ENCODE measurements at places on chromosomes 4 and X.

GRCh38 chr4:10529291-10530136 is 72.3 kb upstream of the ZNF518B start:
- no peak for DNase-seq

- no peak for DNase-seq
Observed at GRCh38 chr4:47482326-47482725, 2.7 kb upstream of the ATP10D start.

GRCh38 chrX:47224896-47225290 is 6.4 kb downstream of the CDK16 start:
- no peak for DNase-seq

- DNase-seq: no peak
Observed at GRCh38 chr4:175346376-175346775, 428.2 kb downstream of the ADAM29 start.

GRCh38 chr4:186095406-186095805 is 9.1 kb upstream of the FAM149A start:
- DNase-seq: no peak

DNA sequence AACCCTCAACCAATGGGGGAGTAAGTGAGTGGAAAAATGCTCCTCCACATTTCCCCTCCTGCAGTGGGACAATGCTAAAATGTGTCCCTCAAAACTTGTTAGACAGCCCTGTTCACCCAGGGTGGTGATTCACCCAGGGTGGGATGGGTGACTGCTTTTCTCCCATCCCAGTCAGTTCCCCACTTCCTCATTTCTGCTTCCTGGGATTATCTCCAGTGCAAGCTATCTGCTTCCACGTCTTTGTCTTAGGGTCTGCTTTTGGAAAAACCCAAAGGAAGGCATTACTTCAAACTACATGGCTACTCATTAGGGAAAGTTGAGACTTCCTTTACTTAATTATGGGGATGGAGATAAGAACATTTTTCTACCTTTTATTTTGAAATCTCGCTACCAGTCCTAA is 45.5 kb downstream of the ETNPPL start:
- DNase-seq: no peak

- no peak for DNase-seq
Observed at GRCh38 chr4:41178372-41179370, 35.7 kb downstream of the APBB2 start.

GRCh38 chrX:1609311-1609710 is 5.5 kb upstream of the ASMT start:
- DNase-seq: no peak

DNA sequence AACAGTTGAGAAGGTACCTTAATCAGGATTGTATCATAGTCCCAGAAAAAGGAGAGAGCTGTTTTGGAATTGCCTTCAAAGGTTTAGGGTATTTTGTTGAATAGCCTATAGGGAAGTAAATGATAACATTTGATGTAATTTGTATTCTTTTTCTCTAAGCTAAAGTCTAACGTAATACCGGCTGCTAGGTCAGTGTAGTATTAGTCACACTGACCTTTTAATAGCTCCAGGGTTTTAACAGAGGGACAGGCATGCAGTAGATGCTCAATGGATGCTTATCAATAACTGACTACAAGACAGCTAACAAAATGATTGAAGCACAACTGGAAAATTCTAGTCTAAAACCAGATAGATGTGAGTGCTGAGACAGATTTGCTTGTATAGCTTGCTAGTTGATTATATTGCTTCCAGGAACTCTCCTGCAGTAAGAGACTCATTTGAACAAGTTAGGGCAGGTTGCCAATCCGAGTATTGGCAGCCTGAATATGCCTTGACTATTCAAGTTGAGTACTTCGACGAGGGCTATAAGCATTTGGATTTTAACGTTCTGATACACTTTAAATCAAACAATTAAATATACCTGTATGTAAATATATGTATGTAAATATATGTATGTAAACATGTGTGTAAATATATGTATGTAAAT is 16.5 kb upstream of the PNPLA4 start:
- DNase-seq: peak; percentile 21

- no peak for DNase-seq
Observed at GRCh38 chr4:125975861-125976397, 661.2 kb downstream of the FAT4 start.

- peak; percentile 35 for DNase-seq
Observed at GRCh38 chr4:40924096-40924792, 174.5 kb downstream of the NSUN7 start.

- DNase-seq: peak; percentile 38
Observed at GRCh38 chr4:124713185-124713592, 657 bp upstream of the ANKRD50 start.

- no peak for DNase-seq
Observed at GRCh38 chr4:96102541-96103026, 262.7 kb downstream of the PDHA2 start.

DNA sequence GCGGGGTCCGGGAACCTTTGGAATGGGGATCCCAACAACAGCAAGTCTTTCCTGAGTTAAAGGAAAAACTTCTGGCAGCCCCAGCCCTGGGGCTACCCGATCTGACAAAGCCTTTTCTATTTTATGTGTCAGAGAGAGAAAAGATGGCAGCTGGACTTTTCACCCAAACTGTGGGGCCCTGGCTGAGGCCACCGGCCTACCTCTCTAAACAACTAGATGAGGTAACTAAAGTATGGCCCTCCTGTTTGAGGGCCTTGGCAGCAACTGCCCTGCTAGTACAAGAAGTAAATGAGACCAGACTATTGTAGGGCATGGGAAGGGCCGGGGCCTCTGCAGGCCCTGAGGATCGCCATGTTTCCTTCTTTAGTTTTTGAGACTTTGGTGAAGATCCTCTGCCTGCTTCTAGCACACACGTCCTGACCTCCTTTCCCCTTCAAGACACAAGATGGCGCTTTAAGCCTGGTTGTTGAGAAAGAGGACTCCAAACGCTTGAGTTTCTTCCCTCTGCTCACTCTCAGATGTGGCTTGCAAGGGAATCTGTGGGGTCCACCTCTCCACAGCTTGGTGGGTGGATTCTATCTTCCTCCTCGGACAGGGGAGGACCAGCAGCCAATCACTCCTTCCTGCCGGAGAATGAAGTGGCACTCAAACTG is 18.5 kb upstream of the DRD5 start:
- peak; percentile 70 for DNase-seq

GRCh38 chr4:156764145-156764544 is 207.5 kb downstream of the PDGFC start:
- no peak for DNase-seq

DNA sequence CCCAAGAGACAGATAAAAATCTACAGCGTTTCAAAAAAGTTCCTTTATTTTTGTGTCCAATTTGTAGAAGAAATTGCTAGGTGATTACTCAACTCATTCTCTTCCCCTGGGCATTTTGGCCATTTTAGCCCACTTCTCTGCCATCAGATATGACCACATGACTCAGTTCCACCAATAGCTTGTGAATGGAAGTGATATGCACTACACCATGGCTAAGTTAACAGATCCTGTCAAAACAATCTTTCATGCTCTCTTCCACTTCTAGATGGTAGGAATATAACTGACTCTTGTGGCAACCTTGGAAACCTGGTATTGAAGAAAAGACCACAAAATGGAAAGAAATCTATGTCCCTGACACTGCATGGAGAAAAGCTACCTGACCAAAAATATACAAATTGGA is 26.2 kb upstream of the FREM3 start:
- DNase-seq: no peak

DNA sequence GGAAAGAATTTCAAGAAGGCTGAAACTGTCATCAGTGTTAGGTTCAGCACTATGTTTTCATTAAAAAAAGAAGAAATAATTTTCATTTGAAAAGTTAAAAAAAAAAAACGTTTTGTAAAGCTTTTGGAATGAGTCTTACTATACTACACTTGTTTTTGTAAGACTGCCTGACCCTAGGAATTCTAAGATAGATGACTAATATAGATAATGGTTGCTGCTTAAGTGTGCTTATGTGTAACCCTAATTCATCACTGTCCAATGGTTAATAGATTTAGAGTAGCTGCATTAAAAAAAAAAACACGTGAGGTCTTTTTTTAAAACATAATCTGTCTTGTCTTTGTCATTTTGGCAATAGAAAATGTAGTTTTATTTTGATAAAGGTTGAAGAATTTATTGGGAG is 323.2 kb downstream of the IL1RAPL1 start:
- DNase-seq: no peak

DNA sequence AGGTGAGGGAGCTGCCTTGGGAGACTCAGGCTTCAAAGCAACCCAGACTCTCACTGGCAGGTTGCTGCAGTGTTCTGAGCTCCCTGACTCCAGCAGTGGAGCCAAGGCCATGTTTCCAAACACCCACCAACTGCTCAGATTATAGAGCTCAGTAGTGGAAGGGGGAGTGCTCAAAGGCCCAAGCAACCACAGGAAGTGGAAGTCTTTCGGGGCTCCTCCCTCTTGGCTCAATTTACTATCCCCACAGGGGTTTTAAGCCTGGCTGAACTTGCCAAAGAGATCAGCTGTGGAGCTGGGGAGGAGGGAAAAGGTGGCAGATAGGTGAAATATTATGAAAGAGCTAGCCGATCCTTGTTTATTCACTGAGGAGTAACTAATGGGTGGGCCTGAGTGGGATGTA is 82.5 kb downstream of the HPRT1 start:
- DNase-seq: peak; percentile 26

- DNase-seq: no peak
Observed at GRCh38 chrX:48834383-48834709, 1.1 kb downstream of the PCSK1N start.

- DNase-seq: no peak
Observed at GRCh38 chr4:163448540-163449203, 24.9 kb downstream of the TKTL2 start.

DNA sequence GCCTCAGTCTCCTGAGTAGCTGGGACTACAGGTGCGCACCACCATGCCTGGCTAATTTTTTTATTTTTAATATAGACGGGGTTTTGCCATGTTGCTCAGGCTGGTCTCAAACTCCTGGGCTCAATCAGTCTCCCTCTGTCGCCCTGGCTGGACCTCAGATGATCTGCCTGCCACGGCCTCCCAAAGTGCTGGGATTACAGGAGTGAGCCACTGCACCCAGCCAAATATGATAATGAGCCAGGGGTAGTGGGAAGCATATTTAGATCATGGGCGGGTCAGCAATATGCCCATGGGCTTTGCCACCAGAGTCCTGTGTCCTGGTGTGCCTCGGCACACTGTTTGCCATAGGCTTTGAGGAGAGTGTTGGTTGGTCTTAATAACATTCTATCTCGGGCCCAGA is 71.8 kb downstream of the FAM193A start:
- DNase-seq: no peak

DNA sequence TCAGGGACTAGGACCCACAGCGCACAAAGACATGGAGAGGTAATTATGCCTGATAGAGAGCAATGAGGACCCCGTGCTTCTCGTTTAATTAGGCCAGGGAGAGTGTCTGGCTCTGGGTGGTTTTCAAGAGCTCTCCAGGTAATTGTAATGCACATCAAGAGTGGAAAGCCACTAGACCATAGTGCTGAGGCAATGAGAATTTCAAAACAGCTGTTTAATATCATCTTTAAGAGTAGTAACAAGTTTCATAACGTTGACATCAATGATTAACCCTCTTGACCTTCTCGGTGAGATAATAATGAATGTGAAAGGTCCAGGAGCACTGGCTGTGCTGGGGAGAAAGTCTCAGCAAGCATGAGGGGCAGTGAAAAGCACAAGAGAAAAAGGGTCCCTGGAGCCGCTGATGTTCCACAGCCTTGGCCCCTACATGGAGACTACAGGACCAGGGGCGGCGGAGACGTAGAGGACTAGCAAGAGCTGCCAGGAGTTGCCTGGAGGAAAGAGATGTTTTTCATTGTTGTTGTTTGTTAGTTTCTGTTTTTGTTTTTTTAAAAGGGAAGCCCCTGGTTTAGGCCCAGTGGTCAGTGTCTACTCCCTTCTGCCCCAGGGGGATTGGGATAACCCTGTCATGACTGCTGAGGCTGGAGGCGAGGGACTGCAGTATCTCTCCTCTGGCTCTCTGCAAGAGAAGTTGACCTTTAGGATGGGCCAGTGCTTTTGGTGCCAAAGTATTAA is 14.8 kb upstream of the CXCR3 start:
- DNase-seq: peak; percentile 64

DNA sequence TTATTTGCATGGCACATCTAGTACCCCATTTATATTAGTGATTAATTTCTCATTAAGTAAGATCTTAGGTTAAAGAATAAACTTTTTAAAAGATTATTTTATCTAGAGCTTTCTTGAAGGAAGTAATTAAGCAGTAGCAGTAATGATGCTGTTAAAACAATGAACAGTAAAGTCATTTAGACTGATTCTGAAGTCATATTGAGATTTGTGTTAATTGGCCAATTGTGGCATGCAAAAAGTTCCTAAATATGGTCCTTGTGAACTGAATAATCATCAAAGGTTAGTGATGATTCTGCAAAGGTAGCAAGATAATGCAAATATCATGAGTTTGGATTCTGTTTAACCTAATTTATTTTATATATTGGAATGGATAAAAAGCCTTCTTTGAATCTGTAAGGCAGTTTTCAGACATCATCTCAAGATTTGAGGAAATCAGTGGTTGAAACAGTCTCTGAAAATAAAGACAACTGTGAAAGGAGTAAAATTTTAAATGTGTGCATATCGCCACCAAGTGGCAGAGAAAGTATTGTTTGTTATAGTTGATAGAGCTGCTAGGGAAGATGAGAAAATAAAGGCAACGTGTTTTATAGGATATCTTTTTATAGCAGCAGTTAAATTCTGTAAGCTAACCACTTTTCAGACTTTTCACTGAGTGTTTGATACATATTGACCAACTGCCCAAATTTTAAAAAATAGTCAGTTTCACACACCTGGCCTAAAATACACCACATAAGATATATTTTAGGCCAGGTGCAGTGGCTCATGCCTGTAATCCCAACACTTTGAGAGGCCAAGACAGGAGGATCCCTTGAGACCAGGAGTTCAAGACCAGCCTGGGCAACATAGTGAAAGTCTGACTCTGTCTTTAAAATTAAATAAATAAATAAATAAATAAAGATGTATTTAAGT is 79.6 kb downstream of the CCKAR start:
- DNase-seq: peak; percentile 31

- no peak for DNase-seq
Observed at GRCh38 chrX:113059714-113060113, 219.1 kb upstream of the AMOT start.

GRCh38 chr4:6189511-6189910 is 10.8 kb downstream of the JAKMIP1 start:
- DNase-seq: no peak

DNA sequence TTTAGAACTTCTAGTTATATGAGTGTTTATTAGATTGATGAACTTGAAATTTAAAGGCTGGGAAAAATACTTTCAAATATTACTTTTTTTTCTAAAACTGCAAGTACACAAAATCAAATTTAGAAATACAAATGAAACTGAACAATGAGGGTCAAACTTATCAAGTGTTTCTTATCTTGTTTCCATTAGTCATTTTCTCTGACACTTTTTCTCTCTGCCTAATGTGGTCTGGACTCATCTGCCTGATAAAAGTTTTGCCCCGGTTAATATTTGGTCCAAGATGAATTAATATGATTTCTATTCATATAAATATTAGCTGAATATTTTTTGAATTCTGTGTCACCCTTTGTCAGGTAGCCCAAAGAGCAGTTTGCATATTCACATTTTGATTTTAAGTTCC is 8.7 kb upstream of the HPGDS start:
- no peak for DNase-seq

GRCh38 chr4:48400416-48400815 is 59.1 kb downstream of the SLAIN2 start:
- no peak for DNase-seq
